CD14-positive monocyte (primary cell): ENCODE measurements at places on chromosomes 2 and 18.
A peak's percentile ranks its signal among the peaks of the same experiment; 100 is the strongest.

- no peak for DNase-seq
Observed at GRCh38 chr2:106885329-106885728, 638 bp downstream of the ST6GAL2 start.

GRCh38 chr2:215841175-215841816 is 172.1 kb downstream of the MREG start:
- no peak for DNase-seq

DNA sequence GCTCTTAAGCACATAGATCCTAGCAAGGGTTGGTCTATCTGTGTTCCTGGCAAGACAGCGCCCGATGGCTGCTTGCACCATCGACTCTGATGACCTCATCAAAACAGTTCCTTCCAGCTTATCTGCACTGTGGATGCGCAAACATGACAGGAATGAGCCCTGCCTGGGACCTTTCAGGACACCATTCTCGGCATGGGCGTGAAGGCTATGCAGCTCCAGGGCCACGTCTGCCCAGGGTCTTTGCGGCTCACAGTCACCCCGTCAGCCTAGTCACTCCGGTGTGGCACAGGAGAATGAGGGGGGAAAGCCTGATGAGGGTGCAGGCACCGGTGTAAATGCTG is 147.8 kb upstream of the TWIST2 start:
- DNase-seq = no peak

GRCh38 chr2:98568161-98568956 is 40.0 kb downstream of the COA5 start:
- no peak for DNase-seq

DNA sequence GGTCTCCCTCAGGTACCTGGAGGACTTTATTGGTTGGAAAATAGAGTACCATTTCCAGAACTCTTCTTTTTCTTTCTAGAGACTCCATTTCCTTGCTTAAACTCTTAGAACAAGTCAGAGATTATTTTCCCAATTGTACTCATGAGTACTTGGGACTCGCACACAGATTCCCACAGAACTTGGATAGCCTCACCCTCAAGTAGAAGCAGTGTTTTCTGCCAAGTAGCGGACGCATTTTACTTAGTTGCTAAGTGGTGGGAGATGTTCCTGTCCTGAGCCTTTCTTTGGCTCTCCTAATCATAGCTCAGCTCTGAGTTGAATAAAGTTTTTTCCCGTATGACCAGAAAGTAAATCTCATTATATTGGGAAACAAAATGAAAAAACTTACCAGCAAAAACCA is 17.2 kb downstream of the SLC30A3 start:
- DNase-seq = no peak

- DNase-seq = peak; percentile 12
Observed at GRCh38 chr2:24451805-24452501, 39.1 kb upstream of the NCOA1 start.

DNA sequence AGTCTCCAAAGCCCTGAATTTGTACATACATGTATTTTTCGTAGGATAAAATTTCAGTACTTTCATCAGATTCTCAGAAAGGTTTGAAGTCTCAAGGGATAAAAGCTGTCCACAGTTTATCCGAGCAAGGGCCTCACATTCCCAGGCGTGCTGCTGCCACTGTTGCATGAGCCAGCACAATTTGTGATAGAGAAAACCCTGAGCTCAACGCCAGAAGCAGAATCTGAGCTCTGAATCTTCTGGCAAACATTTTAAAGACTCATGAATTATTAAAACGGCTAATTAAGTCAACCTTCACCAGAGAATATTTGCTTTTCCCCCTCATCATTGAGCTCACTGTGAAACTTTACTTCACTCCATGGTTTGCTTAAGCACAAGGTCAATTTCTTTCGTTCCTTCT is 38.5 kb upstream of the STPG4 start:
- DNase-seq = no peak

GRCh38 chr2:28209261-28209691 is 183.4 kb upstream of the FOSL2 start:
- DNase-seq = no peak

- DNase-seq = no peak
Observed at GRCh38 chr2:10004401-10004800, 38.9 kb upstream of the KLF11 start.

- DNase-seq = no peak
Observed at GRCh38 chr2:151071906-151072305, 189.8 kb downstream of the RBM43 start.

DNA sequence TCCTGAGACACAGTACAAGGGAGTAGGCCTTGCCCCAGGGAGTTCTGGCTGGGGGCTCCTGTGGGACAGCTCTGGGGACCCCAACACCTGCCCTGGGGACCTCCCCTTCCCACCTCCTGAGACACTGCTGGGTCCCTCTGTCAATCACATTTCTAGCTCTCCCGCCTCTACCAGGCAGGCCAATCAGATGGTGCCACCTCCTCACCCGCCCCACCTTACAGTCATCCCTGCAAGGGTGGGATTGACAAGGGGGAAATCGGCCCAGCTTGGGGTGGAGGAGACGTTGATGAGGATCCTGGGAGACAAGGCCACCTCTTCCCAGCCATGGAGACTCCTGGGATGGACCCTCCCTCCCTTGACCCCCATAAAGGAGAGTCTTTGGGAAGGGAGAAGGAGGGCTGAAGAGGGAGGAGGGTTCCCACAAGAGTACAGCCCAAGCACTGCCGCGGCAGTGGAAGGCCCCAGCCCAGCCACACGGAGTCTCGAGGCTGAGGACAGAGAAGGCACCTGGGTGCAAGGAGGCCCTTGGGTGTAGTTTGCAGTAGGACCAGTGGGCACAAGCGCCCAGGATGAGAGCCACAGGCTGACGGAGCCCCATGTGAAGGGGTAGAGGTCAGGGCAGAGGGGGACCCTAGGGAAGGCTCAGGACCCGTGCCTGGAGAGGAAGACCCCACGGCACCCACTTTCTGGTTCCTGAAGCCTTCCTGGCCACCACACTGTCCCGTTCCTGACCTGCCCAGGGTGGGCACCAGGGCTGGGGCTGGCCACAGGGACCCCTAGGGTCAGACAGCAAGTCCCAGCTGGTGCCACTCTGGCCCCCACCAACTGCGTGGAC is 109.9 kb upstream of the OTOS start:
- no peak for DNase-seq

GRCh38 chr2:71069376-71069775 is 928 bp downstream of the NAGK start:
- no peak for DNase-seq

DNA sequence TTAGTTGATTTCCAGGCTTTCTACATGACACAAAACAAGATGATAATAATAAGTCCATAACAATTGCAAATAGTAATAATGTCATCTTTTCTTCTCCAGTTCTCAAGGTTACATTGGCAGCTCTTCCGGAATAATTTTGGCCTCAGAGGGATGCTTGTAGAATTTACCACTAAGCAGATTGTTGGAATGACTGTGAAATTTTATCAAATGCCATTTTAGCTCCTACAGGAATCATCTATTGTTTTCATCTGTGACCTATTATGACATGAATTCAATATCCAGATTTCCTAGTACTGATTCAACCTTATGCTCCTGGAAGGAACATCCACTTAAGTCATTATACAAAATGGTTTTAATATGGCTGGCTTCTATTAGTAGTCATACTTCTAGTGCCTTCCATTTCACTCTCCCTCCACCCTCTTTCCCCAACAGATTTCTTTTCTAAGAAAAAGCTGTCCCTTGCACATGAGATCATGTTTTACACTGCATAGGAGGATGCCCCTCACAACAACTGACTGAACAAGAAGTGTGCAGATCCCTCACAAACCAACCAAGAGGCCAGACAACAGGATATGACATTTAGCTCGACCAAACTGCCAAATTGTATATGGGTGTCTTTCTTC is 200.0 kb downstream of the DNER start:
- no peak for DNase-seq

GRCh38 chr18:78861706-78862105 is 117.9 kb upstream of the SALL3 start:
- no peak for DNase-seq

- no peak for DNase-seq
Observed at GRCh38 chr2:53473775-53474311, 293.8 kb upstream of the CHAC2 start.

DNA sequence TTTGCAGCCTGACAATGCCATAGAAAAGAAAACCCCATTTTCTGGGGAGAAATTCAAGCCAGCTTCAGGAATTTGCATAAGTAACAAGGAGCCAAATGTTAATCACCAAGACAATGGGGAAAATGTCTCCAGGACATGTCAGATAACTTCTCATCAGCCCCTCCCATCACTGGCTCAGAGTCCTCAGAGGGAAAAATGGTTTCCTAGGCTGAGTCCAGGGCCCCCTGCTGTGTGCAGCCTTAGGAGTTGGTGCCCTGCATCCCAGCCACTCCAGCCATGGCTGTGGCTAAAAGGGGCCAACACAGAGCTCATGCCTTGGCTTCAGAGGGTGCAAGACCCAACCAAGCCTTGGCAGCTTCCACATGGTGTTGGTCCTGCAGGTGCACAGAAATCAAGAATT is 63.7 kb upstream of the FANCL start:
- no peak for DNase-seq

DNA sequence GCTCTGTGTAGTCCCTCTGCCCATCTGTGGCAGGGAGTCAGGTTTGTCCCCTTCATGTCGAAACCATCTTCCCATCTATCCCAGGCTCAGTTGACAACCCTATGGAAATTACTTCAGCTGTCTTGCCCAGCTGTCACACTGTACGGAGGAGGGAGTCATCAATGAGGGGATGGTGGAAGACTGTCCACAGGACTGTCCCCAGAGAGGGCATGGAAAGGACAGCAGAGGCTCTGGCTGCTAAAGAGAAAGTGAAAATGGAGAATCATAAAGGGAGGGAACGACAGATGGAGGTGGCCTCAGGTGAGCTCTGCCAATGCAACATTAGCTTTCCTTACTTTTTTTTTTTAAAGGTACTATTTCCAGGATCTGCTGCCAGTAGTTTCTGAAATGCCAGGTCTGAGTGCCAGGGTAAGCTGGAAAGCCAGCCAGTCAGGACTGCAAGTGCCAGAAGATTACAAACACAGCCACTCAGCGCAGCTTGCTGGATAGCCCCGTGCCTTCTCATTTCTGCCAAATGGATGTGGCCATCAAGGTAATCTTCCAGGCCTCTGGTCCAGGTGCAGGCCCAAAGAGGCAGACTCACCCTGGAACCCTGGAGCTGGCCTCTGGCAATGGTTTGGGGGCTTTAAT is 192.8 kb downstream of the AGPS start:
- DNase-seq = no peak

GRCh38 chr2:27095745-27096651 is 9.4 kb downstream of the KHK start:
- DNase-seq = peak; percentile 55

GRCh38 chr2:134842930-134843490 is 4.6 kb downstream of the ACMSD start:
- no peak for DNase-seq

DNA sequence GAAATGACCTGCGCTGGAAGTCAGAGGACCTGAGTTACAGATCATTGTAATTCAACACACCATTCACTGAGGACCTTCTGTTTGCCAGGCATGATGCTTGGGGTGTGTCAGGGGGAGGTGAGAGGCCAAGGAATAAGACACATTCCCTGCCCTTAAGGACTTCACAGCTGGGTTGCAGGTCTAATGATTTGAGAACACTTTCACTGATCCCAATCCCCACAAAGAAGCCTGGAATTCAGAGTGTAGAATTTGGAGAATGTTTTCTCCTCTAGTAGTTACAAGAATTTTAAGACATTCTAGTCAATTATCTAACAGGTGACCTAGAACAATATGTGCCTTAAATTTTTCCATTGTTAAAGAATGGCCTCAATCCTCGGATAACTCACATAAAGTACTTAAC is 322.4 kb downstream of the TNS1 start:
- no peak for DNase-seq

GRCh38 chr2:234421-234820 is 29.4 kb downstream of the SH3YL1 start:
- DNase-seq = no peak

- DNase-seq = no peak
Observed at GRCh38 chr18:35282353-35282752, 7.7 kb downstream of the ZSCAN30 start.

DNA sequence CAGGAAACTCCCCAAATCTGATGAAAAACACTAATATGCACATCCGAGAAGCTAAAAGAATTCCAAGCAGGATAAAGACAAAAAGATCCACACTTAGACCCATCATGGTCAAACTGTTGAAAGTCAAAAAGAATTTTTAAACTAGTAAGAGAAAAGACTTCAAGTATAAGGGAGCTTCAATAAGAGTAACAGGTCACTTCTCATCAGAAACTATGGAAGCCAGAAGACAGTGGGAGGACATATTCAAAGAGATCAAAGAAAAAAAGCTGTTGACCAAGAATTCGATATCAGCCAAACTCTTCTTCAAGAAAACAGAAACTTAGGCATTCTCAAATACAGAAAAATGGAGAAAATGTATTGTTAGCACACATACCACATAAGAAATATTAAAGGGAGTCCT is 50.4 kb downstream of the ZC3H8 start:
- no peak for DNase-seq

GRCh38 chr2:41791523-41791922 is 256.3 kb upstream of the PKDCC start:
- DNase-seq = no peak

DNA sequence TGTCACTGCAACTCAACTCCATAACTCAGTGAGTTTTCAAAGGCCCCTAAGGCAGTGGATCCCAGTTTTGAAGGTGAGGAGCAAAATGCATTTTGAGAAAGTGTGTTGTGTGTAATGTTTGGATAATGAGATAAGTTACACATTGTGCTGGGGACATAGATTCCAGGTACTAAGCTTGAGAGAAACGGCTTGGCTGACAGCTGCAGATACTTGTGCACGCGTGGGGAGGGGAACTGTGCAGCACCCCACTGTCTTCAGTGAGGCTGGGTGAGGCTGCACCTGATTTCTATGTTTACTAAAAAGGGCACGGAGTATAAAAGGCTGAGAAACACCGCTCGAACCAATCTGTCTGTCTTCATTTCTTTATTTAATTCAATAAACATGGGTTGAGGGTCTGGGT is 254.0 kb upstream of the COPS8 start:
- DNase-seq = no peak

- DNase-seq = no peak
Observed at GRCh38 chr2:240301256-240301795, 134.1 kb upstream of the GPC1 start.

GRCh38 chr2:218858138-218858445 is 1.5 kb upstream of the WNT6 start:
- no peak for DNase-seq

- no peak for DNase-seq
Observed at GRCh38 chr18:69586537-69586936, 185.8 kb downstream of the DOK6 start.

GRCh38 chr2:37630301-37630700 is 41.1 kb downstream of the CDC42EP3 start:
- DNase-seq = no peak

- DNase-seq = no peak
Observed at GRCh38 chr2:177806025-177806424, 266.6 kb downstream of the PDE11A start.
